ENCODE measurements at places on chromosomes 16 and 17. TPM values are rescaled to one million over a fixed set of nuclear protein-coding genes. Genes with fewer than 3 reads are reported as not detected.

DNA sequence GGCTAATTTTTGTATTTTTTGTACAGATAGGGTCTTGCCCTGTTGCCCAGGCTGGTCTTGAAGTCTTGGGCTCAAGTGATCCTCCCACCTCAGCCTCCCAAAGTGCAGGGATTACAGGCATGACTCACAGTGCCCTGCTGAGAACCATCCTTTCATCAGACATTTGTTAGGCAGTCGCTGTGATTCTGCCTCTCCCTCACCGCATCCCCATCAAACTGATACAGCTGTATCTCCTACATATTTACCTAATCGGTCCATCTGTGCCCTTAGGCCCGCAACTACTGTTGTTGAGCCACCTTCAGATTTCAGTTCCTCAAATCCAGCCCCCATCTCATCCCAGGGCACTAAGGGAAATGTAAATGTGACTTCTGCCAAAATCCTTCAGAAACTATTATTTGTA lies 2.0 kb upstream of the SLC43A2 start:
- peak overlapping the region; percentile 89 for H3K4me3 ChIP-seq
- no peaks in the 10 kb centered on the region for H3K4me1 ChIP-seq
- H3K27ac ChIP-seq: no peak overlapping the region
- no peaks in the 10 kb centered on the region for H3K36me3 ChIP-seq
- H3K27me3 ChIP-seq: no peaks in the 10 kb centered on the region

GRCh38 chr16:89446136-89446974 lies 44.0 kb downstream of the ANKRD11 start:
- H3K4me3 ChIP-seq: no peak overlapping the region
- H3K27ac ChIP-seq: no peak overlapping the region
- peaks cover 8% of the 10 kb centered on the region for H3K4me1 ChIP-seq
- H3K36me3 ChIP-seq: 0 out of 2 replicates have a peak, but pooled peaks cover 7% of the 10 kb centered on the region
- DNase-seq: no peak

DNA sequence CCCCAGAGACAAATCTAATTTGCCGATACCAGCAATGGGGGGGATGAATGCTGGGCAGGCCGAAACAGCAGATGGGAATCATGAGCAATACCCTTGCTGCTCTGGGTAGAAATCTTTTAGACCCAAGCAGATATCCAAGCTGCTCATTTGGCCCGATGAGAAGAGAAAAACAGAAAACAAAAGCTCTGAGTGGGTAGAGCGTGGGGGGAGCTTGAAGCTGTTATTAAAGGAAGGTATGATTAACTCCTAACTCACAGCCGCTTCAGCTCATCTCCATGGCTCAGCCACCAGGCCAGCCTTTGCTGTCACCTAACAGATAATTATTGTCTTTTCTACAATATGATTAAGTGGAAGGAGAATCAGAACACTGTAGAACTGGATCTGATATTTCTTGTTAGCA lies 58.3 kb downstream of the VPS35L start:
- no peaks in the 10 kb centered on the region for H3K4me1 ChIP-seq
- H3K4me3 ChIP-seq: no peak overlapping the region
- no peak overlapping the region for H3K27ac ChIP-seq
- peaks cover 2% of the 10 kb centered on the region for H3K36me3 ChIP-seq

DNA sequence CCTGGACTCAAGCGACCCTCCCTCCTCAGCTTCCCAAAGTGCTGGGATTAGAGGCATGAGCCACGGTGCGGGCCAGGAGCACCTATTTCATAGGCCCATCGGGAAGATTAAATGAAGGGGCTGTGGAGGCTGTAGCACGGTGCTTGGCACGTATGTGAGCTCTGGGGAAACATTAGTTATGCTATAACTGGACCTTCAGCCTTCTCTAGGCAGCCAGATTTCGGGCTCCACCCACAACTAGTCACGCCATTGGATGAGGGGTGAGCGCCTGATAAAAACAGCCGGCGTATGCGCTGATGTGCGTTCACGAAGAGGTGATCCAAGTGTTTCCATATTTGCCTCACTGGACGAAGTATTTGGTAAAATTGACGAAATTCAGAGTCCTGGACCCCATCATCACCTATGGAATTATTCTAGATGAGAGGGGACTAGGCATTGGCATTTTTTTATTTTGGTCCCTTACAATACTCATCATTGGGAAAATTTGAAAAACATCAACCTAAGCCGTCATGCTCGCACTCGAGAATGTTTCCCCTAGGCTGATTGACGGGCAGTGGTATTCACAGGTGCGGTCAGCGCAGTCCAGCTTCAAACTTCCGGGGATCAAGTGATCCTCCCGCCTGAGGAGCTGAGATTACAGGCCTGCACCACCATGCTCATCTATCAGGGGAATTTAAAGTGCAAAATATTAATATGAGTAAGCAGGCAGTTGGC lies 1.8 kb upstream of the ANKRD11 start:
- H3K27me3 ChIP-seq: no peaks in the 10 kb centered on the region
- peaks cover 3% of the 10 kb centered on the region for H3K4me1 ChIP-seq
- peak overlapping the region; percentile 95 for H3K4me3 ChIP-seq
- no peak overlapping the region for H3K27ac ChIP-seq
- peaks cover 2% of the 10 kb centered on the region for H3K36me3 ChIP-seq
- no peak for DNase-seq

- H3K4me3 ChIP-seq: no peak overlapping the region
- peaks cover 26% of the 10 kb centered on the region for H3K4me1 ChIP-seq
- no peak overlapping the region for H3K27ac ChIP-seq
- H3K36me3 ChIP-seq: no peaks in the 10 kb centered on the region
Measured at GRCh38 chr16:17380613-17381012, 90.1 kb downstream of the XYLT1 start.

GRCh38 chr17:55816532-55817396 lies 65.9 kb downstream of the PCTP start:
- H3K36me3 ChIP-seq: no peaks in the 10 kb centered on the region
- no peak overlapping the region for H3K27ac ChIP-seq
- H3K4me1 ChIP-seq: no peaks in the 10 kb centered on the region
- DNase-seq: no peak
- H3K4me3 ChIP-seq: no peak overlapping the region

DNA sequence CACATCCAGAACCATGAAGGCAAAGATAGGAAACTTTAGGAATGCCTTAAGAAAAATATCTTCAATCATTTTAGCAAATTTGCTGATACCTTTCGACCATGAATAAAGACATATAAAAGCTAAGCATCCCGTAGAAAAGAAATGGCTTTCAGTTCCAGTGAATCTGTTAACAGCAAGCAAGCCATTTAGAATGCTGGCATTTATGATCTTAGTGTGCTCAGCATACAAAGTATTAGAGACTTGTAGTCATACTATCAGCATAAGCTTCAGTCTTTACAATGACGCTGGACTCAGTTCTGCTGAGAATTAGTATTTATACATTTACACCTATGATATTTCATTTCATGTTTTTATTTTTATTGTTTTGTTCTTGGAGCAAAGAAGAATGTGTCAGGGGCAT lies 38.7 kb downstream of the VAT1L start:
- H3K27ac ChIP-seq: no peak overlapping the region
- H3K4me1 ChIP-seq: no peaks in the 10 kb centered on the region
- H3K36me3 ChIP-seq: peaks cover 55% of the 10 kb centered on the region
- no peaks in the 10 kb centered on the region for H3K27me3 ChIP-seq

DNA sequence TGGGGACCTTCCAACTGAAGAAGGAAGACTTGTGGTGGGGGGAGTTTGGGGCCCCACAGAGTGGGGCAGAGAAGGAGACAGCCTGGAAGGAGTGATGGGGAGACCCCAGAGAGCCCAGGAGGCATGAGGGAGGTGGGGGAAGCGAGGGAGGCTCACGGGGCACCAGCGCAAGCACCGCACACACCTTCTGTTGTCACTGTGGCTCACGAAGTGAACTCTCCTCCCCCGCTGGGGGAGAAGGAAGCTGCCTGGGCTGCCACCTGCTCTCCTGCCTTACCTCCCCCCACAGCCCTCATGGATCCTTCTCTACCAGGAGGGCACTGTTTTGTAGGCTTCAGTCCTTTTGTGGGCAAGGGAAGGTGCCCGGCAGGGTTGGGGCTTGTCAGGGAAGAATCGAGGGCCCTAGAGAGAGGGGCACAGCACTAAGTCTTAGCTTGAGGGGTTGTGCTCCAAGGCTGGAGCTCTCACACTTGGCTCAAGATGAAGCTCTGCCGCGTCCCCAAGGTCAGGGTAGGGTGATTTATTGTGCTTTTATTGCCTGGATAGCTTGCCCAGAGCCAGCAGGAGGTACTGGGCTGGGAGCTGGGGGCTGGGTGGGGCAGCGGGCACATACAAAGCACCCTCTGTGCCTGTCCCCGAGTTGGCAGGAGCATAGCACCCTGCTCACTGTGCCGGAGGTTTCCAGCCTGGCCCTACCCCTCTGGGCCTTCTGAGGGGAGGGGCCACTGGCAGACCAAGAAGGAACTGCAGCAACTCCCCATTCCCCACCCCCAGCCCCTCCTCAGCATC lies 4.6 kb upstream of the STARD3 start:
- peaks cover 27% of the 10 kb centered on the region for H3K4me1 ChIP-seq
- no peak for DNase-seq
- peaks cover 6% of the 10 kb centered on the region for H3K27me3 ChIP-seq
- no peaks in the 10 kb centered on the region for H3K36me3 ChIP-seq
- H3K4me3 ChIP-seq: peak overlapping the region; percentile 59

- H3K27ac ChIP-seq: no peak overlapping the region
- no peaks in the 10 kb centered on the region for H3K27me3 ChIP-seq
- peaks cover 6% of the 10 kb centered on the region for H3K36me3 ChIP-seq
- H3K4me1 ChIP-seq: peaks cover 8% of the 10 kb centered on the region
- H3K4me3 ChIP-seq: no peak overlapping the region
- DNase-seq: no peak
Measured at GRCh38 chr16:6200271-6200670, 1102.7 kb upstream of the EEF2KMT start.

GRCh38 chr17:28719021-28719433 lies 758 bp upstream of the RPL23A start:
- peak overlapping the region; percentile 99 for H3K4me3 ChIP-seq
- 0 out of 2 replicates have a peak, but pooled peaks cover 10% of the 10 kb centered on the region for H3K4me1 ChIP-seq
- no peak for DNase-seq
- H3K27ac ChIP-seq: peak overlapping the region; percentile 42
- H3K27me3 ChIP-seq: no peaks in the 10 kb centered on the region

ASIC2 gene
- total RNA-seq: 0.74 TPM

MT1F gene
- total RNA-seq: 26.1 TPM

All from H9 (cell line).